ENCODE measurements at places on chromosomes 7 and 10.

GRCh38 chr7:143415742-143416397 lies 7.2 kb upstream of the EPHA1 start:
- DNase-seq, result no peak

- DNase-seq, result no peak
Measured at GRCh38 chr7:52956379-52956915, 79.0 kb upstream of the POM121L12 start.

DNA sequence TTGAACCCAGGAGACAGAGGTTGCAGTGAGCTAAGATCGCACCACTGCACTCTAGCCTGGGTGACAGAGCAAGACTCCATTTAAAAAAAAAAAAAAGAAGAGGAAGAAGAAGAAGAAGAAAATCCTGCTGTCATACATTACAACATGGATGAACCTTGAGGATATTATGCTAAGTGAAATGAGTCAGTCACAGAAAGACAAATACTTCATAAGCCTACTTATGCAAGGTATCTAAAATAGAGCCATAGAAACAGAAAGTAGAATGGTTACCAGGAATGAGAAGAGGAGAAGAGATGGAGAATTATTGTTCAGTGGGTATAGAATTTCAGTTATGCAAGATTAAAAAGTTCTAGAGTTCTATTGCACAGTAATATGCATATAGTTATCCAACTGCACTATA lies 466.5 kb downstream of the PLXNA4 start:
- no peak for DNase-seq

- no peak for DNase-seq
Measured at GRCh38 chr7:150983893-150984368, 5.8 kb upstream of the KCNH2 start.

- DNase-seq, result no peak
Measured at GRCh38 chr7:135769005-135769802, 20.6 kb upstream of the FAM180A start.

DNA sequence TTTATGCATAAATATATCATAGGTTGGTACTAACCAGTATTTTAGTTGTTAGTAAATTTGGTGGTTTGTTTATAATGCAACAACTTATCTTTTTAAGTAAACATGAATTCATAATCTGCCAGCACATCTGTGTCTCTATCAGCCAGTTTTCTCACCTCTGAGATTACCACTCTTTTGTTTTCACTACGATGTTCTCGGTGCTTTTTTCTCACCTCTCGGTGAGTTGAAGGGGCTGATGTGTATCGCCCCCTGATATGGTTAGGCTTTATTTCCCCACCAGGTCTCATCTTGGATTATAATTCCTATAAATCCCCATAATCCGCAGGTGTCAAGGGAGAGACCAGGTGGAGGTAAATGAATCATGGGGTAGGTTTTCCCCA lies 114.1 kb downstream of the CAMK1D start:
- DNase-seq, result no peak

GRCh38 chr10:7458556-7458955 lies 47.7 kb upstream of the SFMBT2 start:
- no peak for DNase-seq

- no peak for DNase-seq
Measured at GRCh38 chr7:151167197-151167961, at the start of gene GBX1. GBX1 (minus strand) TSS chr7:151167694; CDS start chr7:151167548, 146 bp downstream.

DNA sequence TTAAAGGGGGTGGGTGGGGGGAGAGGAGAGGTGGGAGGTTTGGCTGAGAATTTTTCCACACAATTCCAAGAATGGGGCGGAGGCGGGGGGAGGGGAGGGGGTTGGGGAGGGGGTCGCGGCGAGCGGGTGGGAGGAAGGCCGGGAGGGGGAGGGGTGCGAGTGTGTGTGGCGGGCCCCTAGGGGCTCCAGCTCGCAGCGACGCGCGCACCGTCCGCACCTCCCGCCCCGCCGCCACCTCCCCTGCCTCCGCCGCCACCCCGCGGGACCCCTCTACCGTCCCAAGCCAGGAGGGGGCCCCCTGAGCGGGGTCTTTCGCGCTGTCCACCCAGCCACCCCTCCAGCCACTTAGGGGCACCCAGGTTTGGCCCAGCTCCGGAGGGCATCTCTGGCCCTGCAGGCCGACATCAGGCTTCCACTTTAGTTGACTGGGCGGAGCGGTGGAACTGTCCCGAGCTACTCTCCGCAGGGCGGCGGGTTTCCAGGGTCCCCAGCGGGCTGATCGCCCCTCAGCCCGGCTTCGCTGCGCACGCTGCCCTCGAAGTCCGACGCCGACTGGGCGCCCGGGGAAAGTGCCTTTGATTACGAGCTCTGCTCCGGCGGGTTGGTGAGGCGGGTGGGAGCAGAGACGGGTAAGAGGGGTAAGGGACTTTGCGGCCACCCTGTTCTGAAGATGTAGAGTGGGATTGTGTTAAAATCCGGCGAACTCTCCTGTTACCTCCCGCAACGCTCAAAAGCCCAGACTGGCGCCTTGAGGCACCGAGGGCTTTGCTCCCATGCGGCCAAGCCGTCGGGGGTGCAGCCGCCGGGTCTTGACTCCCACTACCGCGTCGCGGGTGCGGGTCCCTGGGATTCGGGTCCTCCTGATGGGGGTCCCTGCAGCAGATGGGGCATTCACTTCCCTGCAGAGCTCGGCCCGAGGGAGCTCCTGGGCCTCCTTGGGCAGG lies 1.8 kb upstream of the VAX1 start:
- DNase-seq, result no peak

DNA sequence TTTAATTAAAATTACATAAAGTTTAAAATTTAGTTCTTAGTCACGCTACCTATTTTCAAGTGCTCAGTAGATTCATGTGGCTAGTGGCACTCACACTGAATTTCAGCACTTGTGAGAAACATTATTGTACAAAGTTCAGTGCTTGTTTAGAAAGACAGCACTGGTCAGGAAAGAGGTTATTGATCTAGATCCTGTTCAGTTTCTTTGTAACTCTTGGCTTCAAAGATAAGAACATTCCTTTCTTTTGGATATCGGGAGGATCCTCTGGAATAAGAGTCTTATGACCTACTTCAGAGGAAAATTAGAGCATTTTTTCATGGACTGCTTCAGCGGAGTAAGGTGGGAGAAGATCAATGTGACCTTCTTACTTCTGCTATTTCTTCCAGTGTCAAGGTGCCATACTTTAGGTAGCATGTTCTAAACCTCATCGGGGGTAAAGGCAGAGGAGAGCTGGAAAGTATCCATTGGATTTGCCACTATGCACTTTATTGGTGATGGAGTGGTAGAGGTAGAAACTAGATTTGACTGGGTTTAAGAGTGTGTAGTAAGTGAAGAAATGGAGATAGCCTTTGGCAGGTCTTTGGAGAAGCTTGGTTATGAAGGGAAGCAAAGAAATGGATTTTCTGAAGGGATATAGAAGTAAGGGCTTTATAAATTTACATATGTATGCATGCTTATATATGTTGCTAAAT lies 39.9 kb downstream of the PHYHIPL start:
- DNase-seq, result no peak

DNA sequence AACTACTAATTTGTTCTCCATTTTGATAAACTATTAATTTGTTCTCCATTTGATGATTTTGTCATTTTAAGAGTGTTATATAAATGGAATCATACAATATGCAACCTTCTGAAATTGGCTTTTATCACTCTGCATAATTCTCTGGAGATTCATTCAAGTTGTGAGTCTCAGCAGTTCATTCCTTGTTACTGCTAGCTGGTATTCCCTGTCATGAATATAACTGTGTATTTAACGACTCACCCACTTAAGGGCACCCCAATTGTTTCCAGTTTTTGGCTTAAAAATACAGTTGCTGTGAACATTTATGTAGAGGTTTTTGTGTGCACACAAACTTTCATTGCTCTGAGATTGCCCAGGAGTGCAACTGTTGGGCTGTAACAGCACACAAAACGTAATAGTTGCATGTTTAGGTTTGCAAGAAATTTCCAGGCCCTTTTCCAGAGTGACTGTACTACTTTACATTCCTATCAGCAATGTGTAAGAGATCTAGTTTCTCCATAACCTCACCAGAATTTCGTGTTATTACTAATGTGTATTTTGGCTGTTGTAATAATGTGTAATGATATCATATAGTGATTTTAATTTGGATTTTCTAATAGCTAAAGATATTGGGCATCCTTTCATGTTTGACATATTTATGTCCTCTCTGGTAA lies 153.2 kb upstream of the ADCY1 start:
- DNase-seq, result no peak

GRCh38 chr7:46032942-46033341 lies 111.9 kb upstream of the IGFBP3 start:
- no peak for DNase-seq

DNA sequence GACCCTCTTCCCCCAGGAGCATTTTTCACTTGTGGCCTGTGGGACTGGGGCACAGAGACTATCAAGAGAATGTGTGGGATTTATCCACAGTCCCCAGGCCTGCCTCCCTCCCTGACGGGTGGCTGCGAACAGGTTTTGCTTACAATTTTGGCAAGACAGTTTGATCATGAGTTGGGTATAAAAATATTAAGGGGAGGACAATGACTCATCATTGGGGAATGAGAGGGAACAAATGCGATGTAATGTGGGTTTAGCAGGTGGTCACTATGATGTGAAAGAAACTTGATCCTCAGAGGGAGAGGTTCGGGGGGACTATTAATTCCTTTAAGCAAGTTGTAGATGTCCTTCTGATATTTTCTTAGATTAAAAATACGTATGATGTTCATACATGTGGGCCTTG lies 52.2 kb downstream of the EMX2 start:
- DNase-seq, result no peak

DNA sequence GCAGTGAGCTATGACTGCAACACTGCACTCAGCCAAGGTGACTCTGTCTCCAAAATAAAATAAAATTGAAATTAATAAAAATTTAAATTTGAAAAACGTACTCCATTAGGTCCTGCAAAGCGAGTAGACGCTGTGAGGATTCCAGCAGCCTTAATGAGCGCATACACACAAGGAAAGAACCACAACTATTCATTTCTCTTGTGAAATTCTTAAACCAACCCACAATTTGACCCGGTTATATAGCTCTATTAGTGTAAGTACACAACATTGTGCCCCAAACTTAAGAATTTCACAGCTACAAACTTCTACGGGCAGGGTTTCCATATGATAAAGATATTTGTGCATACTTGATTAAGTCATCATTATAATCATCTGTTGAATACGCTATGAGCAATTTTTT lies 84.4 kb downstream of the PARD3 start:
- no peak for DNase-seq

DNA sequence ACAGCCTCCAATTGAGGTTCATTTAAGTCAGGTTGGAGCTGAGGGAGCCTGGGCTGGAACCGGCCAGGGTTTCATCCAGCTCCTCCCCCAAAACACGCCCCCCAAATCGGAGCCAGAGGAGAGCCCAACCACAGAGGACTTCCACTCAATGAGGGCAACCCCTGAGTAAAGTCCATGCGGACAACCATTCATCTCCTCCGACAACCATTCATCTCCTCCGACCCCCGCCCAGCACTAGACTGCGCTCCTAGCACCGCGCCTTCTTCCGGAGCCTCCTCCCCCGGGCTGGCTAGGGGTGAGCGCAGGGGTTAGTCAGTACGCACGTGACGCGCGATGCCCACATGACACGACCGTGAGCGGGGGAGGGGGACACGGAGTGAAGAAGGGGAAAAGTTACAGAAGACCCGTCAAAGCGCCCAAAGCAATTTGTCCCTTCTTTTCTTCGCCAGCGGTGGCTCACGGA lies 1.4 kb downstream of the MAGI2 start:
- DNase-seq, result no peak

DNA sequence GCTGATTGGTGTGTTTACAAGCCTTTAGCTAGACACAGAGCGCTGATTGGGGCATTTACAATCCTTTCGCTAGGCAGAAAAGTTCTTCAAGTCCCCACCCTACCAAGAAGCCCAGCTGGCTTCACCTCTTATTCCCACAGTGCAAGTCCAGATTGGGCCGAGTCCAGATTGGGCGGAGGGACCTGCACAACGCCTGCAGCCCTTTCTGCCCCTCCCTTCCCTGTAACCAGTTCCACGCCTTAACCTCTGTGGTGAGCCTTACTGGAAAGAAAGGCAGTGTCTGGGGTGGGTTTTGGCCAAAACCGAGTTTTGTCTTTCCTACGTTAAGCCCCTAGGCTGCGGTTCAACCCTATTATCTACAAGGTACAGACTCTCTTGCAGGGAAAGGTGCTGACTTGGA lies 268.7 kb downstream of the ZEB1 start:
- no peak for DNase-seq

GRCh38 chr10:27355918-27356573 lies 115.4 kb upstream of the ACBD5 start:
- DNase-seq, result no peak

DNA sequence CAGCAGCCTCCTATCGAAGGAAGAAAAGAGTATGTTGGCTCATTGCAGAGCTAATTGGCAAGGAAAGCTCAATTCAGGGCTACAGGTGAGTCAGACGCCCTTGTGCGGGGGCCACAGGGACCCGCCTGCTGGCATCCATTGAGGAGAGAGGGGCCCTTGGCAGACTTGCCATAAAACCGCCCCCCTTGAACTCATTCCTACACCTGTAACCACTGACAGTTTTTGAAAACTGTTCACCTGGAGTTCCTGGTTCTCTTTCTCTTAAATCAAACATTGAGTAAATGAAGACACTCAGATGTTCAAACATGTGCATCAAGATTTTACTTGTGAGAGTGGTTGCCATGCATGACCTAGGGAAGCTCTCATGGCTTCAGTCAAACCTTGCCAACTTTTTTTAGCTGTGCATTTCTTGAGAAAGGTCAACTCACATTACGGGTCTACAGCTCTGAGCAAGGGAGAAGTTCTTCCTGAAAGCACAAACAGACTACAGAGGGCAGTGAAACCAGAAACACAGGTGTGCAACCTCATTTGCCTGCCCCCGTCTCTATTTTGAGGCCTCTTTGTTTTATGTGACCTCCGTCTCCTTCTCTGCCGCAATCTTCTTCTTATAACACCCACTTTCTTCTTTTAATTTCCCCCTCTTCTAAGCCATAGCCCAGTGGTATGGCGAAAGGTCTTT lies 87.8 kb downstream of the TBXAS1 start:
- no peak for DNase-seq

DNA sequence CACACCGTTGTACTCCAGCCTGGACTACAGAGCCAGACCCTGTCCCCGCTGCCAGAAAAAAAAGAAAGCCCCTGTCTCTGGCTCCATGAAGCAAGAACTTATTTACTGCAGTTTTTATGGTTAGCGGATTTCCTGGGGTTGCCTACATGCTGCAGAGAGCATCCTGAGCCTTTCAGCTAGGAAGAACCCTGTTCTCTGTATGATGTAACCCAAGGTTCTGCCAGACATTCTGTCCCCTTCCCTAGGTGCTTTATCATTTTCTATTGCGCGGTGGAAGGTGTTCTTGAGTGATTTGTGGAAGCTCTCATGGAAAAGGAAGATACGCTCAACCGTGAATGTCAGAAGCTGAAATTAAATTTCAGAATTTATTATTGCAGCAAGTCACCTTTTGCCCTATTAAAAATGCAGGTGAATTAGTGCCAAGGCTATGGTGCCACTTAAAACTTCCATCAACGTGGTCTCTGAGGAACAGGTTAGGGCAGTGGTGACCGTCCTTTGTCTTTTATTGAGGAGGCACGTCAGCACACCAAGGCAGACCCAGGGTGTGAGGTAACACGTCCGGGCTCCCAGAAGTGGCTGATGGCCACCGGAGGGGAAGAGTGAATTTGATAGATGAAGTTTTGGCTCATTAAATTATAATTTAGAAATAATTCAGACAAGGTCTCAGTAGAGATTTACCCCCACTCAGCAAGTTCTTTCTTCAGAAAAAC lies 273.1 kb downstream of the PHTF2 start:
- no peak for DNase-seq

GRCh38 chr7:127189074-127189473 lies 63.7 kb downstream of the GRM8 start:
- DNase-seq, result no peak

GRCh38 chr10:58743466-58744115 lies 230.9 kb downstream of the BICC1 start:
- no peak for DNase-seq

- DNase-seq, result no peak
Measured at GRCh38 chr10:114308531-114309363, 69.7 kb downstream of the VWA2 start.

Data from stimulated activated naive CD4-positive, alpha-beta T cell treated with Interleukin-2 at 50 U/mL for 16 hours (primary cell).